ENCODE measurements at places on chromosomes 4 and X.

DNA sequence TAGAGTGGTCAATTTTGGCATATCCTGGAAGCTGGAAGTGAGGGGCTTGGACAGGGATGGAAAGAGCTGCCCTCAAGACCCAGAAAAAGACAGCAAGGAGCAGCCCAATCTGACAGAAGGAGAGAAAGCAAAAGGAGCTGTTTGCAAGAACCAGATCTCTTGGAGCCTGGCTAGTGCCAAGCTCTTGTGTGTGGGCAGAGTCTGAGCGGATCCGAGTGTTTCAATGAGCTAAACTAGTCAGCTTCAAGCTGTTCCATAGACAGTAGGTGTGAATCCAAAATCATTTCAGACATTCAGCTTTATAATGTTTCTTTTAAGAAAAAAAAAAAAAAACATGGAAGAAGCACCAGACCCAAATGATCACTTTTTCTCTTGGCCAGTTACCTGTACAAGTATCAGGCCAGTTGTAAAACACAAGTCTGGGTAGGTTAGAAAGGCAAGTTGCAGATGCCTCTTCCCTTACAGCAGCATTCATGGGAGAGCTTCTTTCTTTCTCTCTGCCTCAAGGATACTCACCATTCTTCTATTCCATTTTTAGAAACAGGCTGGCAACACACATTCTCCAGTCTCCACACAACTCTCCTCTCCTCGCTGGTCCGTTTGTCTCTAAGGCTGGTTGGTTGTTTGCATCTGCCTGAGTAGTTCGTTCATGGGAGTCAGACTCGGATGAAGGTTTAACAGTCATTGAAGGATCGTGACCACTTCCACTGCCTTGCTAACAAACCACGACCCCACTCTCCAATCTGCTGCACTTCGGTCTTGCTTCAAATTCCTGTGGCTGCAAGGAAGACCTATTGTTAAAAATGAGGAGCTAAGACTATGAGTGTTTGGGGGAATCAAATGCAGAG is 105.2 kb upstream of the GATB start:
- no peak for DNase-seq

DNA sequence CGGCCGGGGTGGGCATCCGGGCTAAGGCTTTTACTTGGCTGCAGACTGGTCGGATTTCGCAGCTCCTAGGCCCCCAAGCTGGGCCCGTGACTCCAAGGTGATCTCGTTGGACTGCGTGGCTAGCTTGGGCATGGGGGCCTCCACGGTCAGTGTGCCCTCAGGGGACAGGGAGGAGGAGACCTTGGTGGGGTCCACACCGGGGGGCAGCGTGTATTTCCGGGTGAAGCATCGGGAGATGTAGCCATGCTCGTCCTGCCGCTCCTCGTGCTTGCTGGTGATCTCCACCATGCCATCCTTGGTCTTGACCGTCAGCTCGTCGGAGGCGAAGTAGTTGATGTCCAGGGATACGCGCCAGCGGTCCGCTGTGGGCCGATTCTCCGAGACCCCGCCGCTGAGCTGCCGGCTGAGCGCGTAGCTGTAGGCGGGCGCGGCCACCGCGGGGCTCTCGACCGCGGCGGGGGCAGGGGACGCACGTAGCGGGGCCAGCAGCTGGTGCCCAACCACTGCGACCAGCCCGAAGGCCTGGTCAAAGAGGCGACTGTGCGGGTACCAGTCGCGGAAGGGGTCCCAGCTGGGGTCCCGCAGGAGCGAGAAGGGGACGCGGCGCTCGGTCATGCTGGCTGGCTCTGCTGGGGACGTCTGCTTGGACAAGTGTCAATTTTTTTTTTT is 881 bp upstream of the CACNA1F start:
- DNase-seq: no peak

DNA sequence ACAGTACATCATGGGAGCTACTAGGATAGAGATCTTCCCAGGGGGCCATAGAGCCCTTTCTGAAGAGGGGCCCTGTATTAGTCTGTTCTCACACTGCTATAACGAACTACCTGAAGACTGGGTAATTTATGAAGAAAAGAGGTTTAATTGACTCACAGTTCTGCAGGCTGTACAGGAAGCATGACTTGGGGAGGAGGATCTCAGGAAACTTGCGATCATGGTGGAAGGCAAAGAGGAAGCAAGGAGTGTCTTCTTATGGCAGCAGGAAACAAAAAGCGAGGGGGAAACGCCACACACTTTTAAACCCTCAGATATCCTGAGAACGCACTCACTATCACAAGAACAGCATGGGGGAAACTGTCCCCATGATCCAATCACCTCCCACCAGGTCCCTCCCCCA is 4.2 kb upstream of the SLC9A6 start:
- DNase-seq: no peak

- DNase-seq: no peak
Measured at GRCh38 chr4:104531390-104531789, 36.7 kb upstream of the CXXC4 start.

- no peak for DNase-seq
Measured at GRCh38 chr4:119233191-119233590, 20.7 kb downstream of the USP53 start.

DNA sequence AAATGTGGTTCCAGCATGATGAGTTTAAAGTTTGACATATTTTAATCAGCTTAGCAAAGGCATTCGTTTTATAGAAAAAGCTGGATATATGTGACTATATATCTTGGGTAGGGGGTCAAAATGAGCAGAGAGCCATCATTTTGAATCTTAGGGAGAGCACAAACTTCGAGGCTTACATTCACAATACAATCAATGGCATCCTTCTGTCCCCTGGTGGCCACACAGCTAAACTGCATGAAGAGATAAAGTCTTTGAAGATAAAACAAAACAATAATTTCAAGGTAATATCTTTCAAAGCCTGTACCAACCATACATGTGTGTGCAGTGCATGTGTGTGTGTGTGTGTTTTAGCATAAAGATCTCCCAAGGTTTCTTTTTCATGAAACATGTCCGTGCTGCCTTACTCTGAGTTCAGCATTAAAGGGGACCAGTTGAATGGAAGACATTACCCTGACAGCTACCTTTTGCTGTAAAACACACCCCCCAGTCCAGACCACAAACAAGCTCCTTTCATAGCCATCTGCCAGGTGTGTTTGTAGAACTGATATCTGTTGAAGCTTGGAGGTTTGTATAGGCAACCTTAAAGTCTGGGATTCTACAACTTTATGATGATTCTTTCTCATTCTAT is 22.0 kb downstream of the DYNLT3 start:
- DNase-seq: no peak

DNA sequence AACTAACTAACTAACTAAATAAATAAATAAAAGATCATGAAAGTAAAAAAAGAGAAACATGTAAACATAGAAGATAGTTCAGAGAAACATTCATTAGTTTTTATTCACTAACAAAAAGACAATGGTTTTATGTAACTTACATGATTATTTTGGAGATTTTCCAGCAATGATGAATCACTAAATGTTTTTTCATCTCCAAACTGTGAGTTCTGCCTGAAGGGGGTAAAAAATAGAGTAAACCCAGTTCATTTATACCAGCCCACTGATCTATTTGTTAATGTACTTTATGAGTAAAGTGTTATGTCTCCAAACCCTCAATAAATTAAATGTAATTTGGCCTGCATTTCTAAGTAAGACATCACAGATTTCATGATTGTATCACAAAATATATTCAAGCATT is 101.1 kb downstream of the ATP8A1 start:
- no peak for DNase-seq

DNA sequence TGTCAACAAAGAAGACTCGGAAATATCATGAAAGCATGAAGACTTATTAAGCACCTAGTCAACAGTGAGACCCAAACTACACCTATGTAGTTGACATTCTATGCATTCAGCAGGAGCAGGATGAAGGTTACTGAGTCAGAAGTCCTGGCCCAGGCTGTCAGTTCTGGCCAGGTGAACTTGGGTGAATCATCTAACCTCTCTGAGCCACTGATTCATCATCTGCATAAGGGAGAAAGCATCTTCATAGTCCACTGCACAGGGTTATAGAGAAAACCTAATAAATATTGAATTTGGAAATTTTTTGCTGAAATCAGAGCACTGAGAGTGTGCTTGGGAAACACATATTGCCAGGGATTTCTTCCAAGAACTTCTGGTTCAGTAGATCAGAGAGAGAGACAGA is 296.0 kb upstream of the SFRP2 start:
- no peak for DNase-seq

DNA sequence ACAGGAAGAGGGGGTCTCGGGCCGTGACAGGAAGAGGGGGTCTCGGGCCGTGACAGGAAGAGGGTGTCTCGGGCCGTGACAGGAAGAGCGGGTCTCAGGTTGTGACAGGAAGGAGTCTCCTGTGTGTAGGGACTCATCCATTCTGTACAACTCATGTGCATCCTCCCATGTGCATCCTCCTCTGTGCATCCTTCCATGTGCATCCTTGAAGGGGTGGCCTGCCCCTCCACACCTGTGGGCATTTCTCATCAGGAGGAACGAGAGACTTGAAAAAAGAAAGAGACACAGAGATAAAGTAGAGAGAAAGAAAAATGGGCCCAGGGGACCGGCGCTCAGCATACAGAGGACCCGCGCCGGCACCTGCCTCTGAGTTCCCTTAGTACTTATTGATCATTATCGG is 30.2 kb upstream of the PLCXD1 start:
- no peak for DNase-seq

All from CMK (cell line).